Occipital lobe (tissue), 3 donors: ENCODE measurements at places on chromosomes 4 and X. TPM values are rescaled to one million over a fixed set of nuclear protein-coding genes. Genes with fewer than 3 reads are reported as not detected.

CITED1 gene
- 3.0 TPM for total RNA-seq

TRPC3 gene
- total RNA-seq, result 9.7 TPM

INPP4B gene
- total RNA-seq, result 6.7 TPM

STATH gene
- not detected for total RNA-seq

IQSEC2 gene
- 8.6 TPM for total RNA-seq

USP27X gene
- 15.4 TPM for total RNA-seq

SPANXN4 gene
- not detected for total RNA-seq

PRDM5 gene
- 17.2 TPM for total RNA-seq

PNMA5 gene
- total RNA-seq, result 3.0 TPM

MSX1 gene
- 3.0 TPM for total RNA-seq

ERCC6L gene
- total RNA-seq, result 0.62 TPM

ZNF630 gene
- 8.4 TPM for total RNA-seq

NPNT gene
- 31.0 TPM for total RNA-seq

HSFX4 gene
- not detected for total RNA-seq

KCND1 gene
- total RNA-seq, result 1.1 TPM

ENPEP gene
- total RNA-seq, result 0.78 TPM

PRKG2 gene
- 15.0 TPM for total RNA-seq
